Activated T-cell treated with anti-CD3 and anti-CD28 coated beads, Interleukin-2, amount 50 U/mL, for 48 hours (primary cell): ENCODE measurements at places on chromosomes 12 and 14.

- peak; percentile 32 for DNase-seq
Observed at GRCh38 chr14:65103150-65103760, 938 bp upstream of the MAX start.

GRCh38 chr12:88496891-88497371 is 83.3 kb downstream of the KITLG start:
- no peak for DNase-seq

DNA sequence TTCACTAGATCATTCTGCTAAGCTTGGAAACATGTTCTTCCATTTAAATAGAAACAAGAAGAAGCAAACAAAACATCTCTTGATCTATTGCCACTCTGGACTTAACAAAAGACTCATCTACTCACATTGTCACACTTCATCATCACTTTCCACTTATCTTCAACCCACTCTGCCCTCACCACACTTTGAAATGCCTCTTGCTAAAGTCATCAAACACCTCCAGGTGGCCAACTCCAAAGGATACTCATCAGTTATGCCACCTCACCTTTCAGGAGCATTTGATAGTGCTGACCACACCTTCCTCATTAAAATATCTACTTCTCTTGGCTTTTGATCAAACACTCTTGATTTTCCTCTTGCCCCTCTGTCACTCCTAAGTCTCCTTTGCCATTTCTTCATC is 7.2 kb downstream of the EFCAB11 start:
- no peak for DNase-seq

DNA sequence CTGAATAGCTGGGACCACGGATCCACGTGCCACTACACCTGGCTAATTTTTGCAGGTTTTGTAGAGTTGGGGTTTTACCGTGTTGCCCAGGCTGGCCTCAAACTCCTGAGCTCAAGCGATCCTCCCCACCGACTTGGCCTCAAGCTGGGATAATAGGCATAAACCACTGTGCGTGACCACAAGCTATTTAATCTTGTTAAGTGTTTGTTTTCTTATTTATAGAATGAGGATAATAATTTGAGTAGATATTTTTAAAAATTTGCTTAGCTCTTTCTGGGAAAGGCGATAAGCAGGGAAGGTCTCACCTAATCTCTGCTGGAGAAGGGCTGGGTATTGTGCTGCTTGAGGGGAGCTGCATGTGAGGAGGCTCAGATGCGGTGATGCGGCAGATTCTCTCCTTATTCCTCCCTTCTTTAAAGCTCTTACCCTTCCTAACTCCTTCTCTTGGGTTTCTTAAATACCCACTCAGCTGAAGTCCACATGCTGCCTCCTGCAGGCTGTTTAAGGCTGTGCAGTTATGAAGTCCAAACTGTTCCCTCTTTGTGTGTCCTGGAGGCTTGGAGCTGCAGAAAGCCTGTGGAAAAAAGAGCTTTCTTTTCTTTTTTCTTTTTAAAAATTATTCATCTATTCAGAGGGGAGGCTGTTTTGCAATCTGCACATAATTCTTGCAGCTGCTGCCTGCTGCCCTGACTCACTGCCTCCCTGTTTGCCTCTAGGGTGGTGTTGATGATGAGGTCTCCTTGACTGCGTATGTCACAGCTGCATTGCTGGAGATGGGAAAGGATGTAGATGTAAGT is 37.9 kb downstream of the A2ML1 start:
- peak; percentile 41 for DNase-seq

- no peak for DNase-seq
Observed at GRCh38 chr12:47114481-47114892, 34.7 kb upstream of the AMIGO2 start.
